ENCODE measurements at places on chromosomes 6 and 20.

- DNase-seq = no peak
Observed at GRCh38 chr6:43738267-43738676, 31.7 kb upstream of the VEGFA start.

- no peak for DNase-seq
Observed at GRCh38 chr6:106972500-106972899, 2.0 kb downstream of the CD24 start.

DNA sequence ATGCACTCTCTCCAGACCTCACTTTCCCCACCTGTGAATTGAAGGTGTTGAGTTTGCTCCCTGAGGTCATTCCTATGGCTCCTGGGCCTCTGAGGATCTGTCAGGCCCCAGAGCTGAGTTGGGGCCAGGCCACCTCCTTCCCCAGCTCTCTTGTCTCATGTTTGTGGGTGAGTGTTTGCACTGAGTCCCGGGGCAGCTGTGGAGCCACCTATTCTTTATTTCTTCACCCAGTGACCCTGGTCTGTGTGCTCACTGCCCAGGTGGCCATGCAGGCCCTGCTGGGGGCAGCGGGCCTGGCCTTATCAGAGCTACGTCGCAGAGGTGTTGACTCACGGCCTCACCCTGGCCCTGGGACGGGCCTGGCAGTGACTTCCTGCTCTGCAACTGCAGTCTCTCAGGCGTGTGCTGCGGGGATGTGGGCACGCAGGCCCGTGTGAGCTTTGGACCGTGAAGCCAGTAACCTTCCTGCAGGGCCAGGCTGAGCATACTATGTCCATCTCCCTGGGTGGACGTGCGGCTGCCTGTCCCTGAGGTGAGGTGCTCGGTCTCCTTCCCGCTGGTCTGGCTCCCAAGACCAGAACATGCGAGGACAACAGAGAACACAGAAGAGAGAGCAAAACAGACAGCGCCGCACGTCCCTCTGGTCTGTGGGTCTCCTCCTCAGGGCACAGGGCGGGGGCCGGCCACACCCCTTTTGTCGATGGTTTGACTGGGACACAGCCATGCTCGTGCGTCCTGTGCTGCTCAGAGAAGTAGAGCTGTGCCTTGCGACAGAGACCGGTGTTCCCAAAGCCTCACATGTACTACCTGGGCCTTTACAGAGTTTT lies 12.1 kb downstream of the TMEM181 start:
- no peak for DNase-seq

DNA sequence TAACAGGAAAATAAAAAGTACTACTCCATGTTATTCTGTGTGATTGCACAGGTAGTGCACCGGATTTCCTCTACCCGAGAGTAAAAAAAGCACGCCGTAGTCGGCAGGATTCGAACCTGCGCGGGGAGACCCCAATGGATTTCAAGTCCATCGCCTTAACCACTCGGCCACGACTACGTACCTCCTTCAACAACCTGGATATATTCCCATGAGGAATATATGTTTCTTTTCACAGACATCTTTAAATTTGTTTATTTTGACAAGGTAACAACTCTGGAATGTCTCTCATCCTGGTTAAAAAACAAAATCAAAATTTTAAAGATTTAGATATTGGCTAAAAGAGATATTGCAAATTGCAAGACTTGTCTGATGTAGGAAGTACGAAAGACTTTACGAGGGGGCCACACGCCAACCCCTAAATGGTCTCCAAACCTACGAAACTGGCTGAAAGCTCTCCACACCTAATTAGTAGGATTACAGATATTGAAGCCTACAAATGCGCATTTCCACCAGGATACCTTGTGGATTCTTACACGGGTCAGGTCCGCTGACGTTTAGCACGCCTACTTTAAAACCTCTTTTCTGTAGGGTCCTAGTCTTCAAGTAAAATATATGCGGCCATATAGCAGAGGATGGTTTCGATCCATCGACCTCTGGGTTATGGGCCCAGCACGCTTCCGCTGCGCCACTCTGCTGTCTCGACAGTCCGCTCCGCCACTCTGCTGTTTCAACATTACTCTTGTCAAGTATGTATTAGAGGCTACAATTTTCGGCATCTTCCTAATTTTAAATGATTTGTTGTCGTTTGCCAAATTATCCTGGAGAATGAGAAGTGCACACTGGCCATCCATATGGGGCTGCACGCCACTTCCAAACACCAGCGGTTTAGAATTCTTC lies 52.2 kb upstream of the BTN3A2 start:
- DNase-seq = peak; percentile 88

GRCh38 chr6:133100865-133101264 lies 140.3 kb upstream of the EYA4 start:
- DNase-seq = no peak

DNA sequence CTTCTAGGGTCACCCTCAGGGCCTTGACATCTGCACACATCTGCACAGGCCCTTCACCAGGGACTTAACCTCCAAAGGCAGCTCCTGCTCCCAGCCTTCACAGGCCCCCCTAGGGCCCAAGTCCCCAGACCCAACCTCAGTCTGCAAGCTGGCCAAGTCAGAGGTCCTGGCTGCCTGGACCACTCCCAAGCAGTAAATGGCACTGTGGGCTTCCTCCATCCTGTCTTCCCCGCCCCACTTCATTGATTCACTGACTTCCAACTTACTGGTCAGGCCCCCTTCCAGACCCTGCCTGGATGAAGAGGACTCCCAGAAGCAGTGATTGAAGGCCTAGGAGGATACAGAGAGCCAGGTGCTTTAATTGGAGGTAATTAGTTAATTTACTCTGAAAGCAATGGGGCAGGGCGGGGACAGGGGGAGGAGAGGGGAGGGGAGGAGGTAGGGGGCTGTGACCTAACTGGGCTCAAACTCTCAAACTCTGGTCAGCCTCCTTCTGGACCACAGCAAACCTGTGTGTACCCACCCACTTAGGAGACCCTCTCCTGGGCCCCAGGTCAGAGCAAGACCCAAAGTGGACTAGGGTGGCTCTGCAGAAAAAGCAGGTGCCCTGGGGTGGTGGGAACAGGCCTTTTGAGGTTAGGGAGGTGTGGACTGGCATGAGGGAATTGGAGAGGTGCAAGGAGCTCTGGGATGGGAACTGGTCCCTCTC lies 51.5 kb downstream of the MRPL14 start:
- DNase-seq = no peak

DNA sequence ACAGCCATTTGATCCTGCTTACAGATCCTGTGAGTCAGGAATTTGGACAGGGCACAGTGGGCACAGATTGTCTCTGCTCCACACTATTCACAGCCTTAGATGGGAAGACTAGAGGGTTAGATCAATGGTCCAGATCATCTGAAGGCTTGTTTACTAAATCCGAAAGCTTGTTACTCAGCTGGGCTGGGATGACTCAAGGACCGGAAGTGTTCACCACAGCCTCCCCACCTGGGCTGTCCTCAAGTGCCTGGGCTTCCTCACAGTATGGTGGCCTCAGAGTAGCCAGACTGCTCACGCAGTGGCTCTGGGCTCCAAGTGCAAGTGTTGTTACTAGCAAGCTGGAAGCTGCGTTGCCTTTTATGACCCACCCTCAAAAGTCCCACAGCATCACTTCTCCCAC lies 75.4 kb upstream of the INSM1 start:
- no peak for DNase-seq

GRCh38 chr6:16397623-16398022 lies 159.2 kb downstream of the GMPR start:
- no peak for DNase-seq

DNA sequence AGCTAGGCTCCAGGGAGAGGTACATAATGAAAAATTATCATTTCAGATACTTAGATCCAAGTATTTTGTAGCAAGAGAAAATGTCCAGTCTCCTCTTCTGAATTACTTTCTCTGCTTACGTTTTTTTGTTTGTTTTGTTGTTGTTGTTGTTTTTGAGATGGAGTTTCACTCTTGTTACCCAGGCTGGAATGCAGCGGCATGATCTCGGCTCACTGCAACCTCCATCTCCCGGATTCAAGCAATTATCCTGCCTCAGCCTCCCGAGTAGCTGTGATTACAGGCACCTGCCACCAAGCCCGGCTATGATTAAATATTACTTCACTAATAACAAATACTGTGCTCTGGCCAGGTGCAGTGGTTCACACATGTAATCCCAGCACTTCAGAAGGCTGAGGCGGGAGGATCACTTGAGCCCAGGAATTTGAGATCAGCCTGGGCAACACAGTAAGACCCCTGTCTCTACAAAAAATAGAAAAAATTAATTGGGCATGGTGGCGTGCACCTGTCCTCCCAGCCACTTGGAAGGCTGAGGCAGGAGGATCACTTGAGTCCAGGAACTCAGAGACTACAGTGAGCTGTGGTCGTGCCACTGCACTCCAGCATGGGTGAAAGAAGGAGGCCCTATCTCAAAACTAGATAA lies 155.0 kb upstream of the JARID2 start:
- DNase-seq = no peak

- DNase-seq = no peak
Observed at GRCh38 chr6:153613719-153614455, 425.2 kb upstream of the OPRM1 start.

- DNase-seq = no peak
Observed at GRCh38 chr20:3900187-3900604, 11.0 kb downstream of the PANK2 start.

DNA sequence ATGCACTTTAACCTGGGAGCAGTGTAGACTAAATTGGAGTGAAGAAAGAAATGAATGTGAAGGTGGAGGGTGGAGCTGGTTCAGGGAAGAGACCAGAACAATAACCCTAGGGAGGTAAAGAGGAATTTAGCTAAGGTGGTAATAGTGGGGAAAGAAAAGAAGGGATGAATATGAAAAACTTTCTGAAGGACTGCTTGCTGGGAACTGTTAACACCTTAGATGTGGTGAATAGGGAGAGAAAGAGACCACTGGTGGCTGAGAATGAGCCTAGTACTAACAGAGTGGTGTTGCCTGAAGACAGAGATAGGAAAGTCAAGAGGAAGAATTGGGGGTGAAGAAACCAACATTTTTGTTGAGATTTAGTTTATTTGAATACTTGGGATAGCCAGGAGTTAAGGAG lies 78.4 kb upstream of the HS3ST5 start:
- DNase-seq = no peak

- peak; percentile 57 for DNase-seq
Observed at GRCh38 chr6:111731456-111732195, 125.9 kb upstream of the TRAF3IP2 start.

- no peak for DNase-seq
Observed at GRCh38 chr6:137870744-137871247, 3.7 kb downstream of the TNFAIP3 start.

DNA sequence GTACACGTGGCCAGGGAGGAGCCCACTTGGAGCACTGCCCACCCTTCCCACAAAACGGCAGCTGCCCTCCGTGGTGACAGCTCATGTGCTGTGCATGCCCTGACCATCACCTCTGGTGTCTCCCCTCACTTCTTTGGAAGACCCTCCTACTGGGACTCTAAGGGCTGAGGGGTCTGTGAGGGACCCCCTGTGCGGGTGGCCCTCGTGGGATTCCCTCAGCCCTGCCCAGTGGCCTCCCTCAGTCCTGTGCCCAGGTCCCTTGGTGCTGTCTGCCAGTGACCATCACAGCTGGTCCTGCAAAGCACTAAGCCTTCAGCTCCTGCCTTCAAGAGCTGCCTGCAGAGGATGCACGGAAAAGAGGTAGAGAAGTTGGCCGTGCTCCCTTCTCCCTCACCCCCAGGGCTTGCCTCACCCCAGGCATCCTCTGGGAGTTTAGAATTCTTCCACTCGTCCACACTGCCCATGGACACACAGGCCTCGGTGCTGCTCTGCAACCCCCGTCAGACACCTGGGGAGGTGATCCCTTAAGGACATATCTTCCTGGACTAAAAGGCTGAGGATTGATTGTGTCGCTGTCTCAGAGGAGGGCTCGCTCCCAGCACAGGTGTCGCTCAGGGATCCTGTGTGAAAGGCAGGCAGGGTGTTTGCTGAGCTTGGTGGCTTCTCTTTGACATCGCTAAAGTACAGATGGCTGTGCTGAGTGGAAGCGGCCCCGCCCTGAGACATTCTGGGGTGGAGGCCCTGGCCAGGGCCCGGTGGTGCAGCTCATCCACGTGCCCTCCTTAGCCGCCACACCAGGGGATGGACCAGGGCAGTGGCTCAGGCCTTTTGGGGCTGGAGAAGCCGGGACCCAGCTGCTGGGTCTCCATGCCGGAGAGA lies 119.5 kb upstream of the FRMD1 start:
- no peak for DNase-seq

GRCh38 chr20:40218316-40218969 lies 470.6 kb downstream of the MAFB start:
- no peak for DNase-seq

GRCh38 chr6:41664271-41664670 lies 26.0 kb downstream of the MDFI start:
- DNase-seq = no peak

All from choroid plexus epithelial cell (primary cell).